ENCODE measurements at places on chromosomes 12 and 14.

DNA sequence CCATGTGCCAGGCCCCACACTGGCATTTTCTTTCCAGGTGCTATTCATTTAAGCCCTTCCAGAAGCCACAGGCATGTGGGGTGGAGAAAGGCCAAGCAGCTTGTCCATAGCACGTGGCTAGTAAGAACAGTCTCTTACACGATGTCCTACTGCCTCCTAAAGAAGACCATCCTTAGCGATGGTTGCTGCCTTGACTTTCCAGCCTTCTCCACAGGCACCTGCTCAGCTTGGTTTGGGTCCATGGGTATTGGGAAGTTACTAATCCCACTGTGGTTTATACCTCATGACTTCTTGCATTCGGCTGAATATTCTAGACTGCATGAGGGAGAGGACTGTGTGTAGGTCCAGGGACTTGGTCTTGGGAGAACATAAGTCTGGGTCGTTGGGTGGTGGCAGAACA lies 49.2 kb downstream of the NINJ2 start:
- DNase-seq = no peak

- no peak for DNase-seq
Observed at GRCh38 chr12:99388671-99389195, 258.8 kb upstream of the GARIN6 start.

GRCh38 chr14:90573385-90574105 lies 176.7 kb downstream of the CALM1 start:
- DNase-seq = peak; percentile 28

- no peak for DNase-seq
Observed at GRCh38 chr12:83150465-83151189, 463.9 kb downstream of the TMTC2 start.

GRCh38 chr14:89702073-89702875 lies 252.3 kb downstream of the EFCAB11 start:
- peak; percentile 35 for DNase-seq

DNA sequence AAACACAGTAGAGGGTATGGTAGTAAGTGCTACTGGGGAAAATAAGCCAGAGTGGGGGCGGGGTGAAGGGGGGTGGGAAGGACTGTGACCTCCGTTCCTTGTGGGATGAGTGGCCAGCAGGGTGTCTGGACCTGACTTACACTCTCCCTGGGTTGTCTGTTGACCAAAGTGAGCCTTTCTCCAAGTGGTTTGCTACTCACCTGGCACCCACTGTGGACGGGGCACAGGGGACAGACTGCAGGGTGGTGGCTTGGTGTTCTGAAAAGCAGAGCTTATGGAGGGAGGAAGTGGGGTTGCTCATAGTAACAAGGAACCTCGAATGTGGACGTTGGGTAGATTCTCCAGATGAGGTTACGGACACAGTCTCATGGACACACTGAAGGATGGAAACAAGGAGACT lies 94.4 kb upstream of the VRK1 start:
- no peak for DNase-seq

DNA sequence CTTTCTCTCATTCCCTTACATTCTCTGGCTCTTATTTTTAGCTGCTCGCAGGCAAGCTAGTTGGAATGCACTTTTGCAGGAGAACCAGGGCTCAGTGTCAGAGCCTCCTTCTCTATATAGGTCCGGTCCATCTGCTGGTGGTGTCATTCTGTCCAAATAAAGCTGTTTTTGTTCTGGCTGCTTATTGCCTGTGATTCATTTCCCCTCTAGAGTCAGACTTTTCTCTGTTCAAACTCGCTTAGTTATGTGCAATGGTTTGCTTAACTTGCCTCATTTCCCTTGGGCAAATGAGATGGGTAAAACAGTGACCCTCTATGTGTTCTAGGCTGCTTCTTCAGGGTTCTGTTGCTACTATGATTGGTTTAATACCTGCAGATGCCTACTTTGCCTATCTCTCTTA lies 2.9 kb downstream of the SMARCD1 start:
- peak; percentile 82 for DNase-seq

DNA sequence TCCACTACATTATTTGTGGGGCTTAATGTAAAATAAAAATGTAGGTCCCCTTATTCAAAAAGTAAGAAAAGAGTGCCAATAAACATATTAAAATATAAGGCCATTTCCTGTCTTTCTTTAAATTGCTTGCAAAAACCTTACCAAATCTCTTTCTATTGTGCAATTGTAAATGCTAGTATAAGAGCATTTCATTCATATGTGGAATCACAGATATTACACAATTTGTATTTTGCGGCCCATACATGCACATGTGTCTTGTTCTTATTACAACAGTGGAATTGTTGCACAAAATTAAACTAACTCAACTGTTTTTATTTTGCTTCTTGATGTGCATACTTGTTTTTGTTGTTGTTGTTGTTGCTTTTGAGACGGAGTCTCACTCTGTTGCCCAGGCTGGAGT lies 20.1 kb upstream of the CRADD start:
- DNase-seq = peak; percentile 60

DNA sequence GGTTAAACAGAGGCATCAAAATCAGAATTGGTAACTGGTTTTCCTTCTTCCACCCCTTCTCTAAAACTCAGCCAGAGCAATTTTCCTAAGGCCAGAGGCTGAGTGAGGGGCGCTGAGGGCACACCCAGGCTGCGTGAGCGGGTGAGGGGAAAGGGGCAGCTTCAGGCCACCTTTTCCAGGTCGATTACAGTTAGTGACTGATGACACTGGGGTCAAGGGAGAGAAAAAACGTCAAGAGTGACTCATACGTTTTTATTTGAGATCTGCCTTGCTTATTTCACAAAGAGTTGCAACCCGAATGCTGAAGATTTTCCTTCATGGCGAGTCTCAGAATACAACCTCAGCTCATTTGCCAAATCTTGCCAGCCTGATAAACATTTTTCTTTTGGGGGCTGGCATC lies 46.7 kb upstream of the EVL start:
- DNase-seq = no peak

GRCh38 chr12:26744697-26745440 lies 88.1 kb downstream of the ITPR2 start:
- no peak for DNase-seq

- DNase-seq = no peak
Observed at GRCh38 chr14:101127224-101127623, 223.7 kb upstream of the RTL1 start.

GRCh38 chr12:132214891-132215290 lies 70.6 kb downstream of the NOC4L start:
- no peak for DNase-seq

DNA sequence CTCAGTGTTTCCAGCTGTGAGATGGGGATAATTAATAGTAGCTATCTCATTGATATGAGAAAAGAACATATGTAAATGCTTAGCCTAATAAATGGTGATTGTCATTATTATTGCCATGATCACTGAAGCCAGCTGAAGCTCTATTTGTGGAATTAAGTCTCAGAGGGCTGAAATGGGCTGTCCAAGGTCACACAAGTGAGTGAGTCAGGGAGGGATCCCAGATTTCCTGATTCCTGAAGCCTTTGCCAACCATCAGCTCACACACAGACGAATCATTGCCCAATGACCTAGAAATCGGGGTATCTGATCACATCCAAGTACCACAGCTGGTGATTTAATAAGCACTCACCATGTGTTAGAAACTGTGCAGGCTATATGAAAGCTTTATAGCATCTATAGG lies 21.6 kb upstream of the TMEM229B start:
- DNase-seq = peak; percentile 24

DNA sequence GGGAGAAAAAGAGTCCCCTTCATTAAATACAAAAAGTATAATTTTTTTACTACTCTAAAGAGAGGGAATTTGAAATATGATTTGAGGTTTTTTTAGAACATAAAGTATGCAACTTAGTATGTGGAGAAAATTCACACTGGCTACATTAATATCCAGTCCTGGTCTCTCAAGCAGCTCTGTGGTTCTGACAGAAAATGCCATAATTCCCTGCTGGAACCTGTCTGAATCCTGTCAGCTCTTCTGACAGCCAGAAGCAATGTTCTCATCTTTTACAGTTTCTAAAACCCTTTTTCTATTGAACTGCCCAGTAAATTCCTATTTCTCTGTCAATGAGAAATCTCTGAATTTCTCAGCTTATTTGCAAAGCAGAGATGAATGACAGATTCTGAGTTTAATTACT lies 13.4 kb upstream of the NOVA1 start:
- no peak for DNase-seq

GRCh38 chr12:98438656-98439230 lies 76.6 kb upstream of the TMPO start:
- peak; percentile 56 for DNase-seq

- DNase-seq = no peak
Observed at GRCh38 chr14:103698380-103699260, 16.6 kb downstream of the XRCC3 start.

GRCh38 chr12:107486140-107486892 lies 199.3 kb upstream of the PWP1 start:
- DNase-seq = no peak

DNA sequence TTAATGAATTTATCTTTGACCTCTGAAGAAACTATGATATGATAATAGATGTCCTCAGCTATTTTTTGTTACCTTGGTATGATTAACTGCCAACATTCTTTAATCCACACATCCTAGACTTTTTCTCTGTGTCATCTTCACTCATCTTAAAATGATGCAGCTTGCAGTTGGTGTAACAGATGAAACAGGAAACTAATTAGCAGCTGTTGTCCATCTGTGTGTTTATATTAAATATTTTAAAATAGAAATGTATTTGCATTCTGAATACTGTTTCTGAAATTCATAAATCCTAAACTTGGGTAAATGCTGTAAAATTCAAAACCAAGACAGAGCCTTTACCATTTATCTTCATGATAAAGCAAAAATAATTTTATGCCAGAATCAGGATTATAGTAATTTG lies 56.1 kb upstream of the GARIN2 start:
- no peak for DNase-seq

- no peak for DNase-seq
Observed at GRCh38 chr12:105222726-105223351, 13.1 kb downstream of the APPL2 start.

DNA sequence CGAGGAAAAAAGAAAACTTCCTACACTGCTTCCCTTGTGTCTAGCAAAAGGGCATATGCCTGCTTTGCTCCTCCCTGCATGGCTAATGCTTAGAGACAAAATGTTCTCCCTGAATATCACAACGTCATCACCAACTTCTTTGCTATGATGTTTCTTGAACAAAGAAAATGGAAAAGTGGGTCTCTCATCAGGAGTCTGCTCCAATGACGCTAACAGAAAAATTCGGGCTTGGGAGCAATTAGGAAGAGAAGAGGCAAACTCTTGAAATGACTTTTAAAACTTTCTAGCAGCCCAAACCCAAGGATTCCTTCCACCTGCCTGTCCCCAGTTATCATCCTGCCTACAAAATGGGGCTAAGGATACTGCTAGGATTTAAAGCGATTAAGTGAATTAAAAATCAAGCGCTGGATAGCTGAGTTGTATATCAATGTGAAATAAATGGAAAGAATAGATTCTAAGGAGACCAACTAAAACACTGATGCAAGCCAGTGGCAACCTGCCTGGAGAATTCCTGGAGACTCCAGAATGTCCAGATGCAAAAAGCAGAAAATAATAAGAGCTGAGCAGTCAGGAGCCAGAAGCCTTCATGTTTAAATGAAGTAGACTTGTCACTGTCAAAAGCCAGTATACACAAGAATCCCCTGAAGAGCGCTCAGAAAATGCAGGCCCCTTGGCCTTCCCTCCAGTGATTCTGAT lies 183.8 kb downstream of the DPF3 start:
- DNase-seq = peak; percentile 23

DNA sequence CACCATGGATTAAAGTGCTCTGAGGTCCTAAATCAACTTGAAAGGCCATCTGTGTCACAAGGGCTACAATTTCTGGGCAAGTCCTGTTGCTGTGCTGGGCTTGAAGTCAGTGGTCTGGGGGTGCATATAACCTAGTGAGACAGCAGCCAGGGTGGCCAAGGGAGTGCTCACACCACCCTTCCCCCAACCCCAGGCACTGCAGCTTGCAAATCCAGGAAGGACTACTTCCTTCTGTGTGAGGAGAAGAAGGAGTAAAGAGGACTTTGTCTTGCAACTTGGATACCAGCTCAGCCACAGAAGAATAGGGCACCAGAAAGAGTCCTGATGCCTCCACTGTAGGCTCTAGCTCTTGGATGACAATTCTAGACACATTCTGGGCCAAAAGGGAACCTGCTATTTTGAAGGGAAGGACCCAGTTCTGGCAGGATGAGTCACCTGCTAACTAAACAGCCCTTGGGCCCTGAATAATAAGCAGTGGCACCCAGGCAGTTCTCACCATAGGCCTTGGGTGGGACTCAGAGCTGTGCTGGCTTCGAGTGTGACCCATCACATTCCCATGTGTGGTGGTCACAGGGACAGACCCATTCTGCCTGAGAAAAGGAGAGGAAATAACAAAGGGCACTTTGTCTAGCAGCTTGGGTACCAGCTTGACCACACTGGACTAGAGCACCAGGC lies 32.6 kb upstream of the DHRS7 start:
- DNase-seq = no peak

DNA sequence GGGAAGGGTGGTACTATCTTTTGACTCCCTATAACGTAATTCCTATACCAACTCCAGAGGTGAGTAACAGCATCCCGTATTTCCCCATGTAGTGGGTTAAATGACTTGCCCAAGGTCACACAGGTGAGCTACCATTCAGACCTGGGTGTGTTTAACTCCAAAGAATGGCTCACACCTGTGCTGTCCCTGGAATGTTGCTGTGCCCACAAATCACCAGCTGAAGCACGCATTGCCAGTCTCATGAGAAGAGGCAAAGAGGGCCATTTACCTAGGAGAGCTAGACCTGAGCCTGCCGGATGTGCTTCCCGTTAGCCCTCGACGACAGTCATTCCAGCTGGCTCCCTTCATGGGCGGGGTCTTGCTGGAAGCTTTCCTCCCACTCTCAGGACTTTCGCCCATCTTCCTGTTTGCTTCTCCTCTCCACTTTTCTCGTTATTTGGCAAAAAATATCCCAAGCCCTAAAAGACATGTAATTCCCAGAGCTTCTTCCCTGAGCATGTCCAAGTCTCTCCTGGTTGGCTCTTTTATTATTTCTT lies 106.6 kb upstream of the VASH1 start:
- DNase-seq = no peak

GRCh38 chr12:121953695-121954094 lies 35.3 kb downstream of the CFAP251 start:
- no peak for DNase-seq

DNA sequence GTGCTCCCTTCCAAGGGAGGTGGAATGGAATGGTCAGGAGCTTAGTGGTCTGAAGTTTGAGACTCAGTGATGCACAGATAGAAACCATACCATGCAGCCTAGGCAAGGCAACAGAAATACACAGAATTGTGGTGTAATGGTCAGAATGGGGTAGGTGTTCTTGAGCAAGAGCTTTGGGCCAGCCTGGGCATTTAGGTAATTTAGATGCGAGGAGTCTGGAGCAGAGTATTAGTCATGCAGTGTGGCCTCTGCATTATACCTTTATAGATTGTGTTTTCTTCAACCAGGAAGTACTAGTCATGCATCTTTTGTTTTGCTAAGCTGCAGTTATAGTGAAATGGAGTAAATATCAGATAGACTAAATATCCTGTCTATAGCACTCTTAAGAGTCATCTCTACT lies 118.3 kb downstream of the DAAM1 start:
- DNase-seq = peak; percentile 86

GRCh38 chr14:66092206-66092605 lies 394.0 kb upstream of the CCDC196 start:
- DNase-seq = no peak

- no peak for DNase-seq
Observed at GRCh38 chr12:77089686-77090220, 24.4 kb upstream of the E2F7 start.

Data from fibroblast of pulmonary artery (primary cell).